ENCODE measurements at places on chromosomes 1 and 21. TPM values are rescaled to one million over a fixed set of nuclear protein-coding genes. Genes with fewer than 3 reads are reported as not detected.

Gene KRTAP7-1
- total RNA-seq: not detected

Gene RGS1
- 5.1 TPM for total RNA-seq

Gene CLCA1
- total RNA-seq: not detected

GRCh38 chr1:51607681-51608095, 9.2 kb upstream of the OSBPL9 start:
- H3K27me3 ChIP-seq: peaks cover 15% of the 10 kb centered on the region
- no peaks in the 10 kb centered on the region for H3K4me1 ChIP-seq
- no peak for DNase-seq
- H3K36me3 ChIP-seq: no peaks in the 10 kb centered on the region

DNA sequence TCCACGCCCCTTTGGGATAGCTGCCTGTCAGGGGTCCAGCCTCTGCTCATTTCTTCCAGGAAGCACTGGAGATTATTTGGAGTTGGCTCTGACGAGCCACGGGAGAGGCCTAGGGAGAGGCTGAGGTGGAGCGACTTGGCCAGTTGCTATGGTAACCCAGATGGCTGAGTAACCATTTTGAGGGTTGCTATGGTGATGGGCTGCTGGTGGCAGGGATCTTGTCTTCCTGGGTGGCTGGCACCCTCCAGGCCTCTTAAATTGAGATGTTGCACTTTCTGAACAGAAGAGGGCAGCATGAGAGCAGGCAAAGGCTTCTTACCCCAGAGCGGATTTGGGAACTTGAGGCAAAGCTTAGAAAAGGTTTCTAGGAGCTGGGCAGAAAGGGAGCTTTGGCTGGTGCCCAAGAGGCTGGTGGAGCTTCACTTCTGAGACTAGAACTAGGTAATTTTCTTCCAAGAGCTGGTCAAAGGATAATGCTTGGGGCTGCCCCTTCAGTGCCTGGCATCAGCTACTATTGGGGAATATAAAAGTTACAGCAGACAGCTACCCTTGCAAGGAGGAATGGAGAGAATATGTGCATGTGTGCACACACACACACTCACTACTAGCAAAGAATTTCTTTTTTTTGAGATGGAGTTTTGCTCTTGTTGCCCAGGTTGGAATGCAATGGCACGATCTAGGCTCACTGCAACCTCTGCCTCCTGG, 72.5 kb downstream of the NDUFS5 start:
- peak overlapping the region; percentile 31 for H3K27ac ChIP-seq
- no peaks in the 10 kb centered on the region for H3K27me3 ChIP-seq
- H3K4me3 ChIP-seq: no peak overlapping the region

GRCh38 chr1:106276871-106277270, 779.6 kb upstream of the PRMT6 start:
- no peak for DNase-seq
- no peaks in the 10 kb centered on the region for H3K36me3 ChIP-seq
- no peak overlapping the region for H3K27ac ChIP-seq
- no peaks in the 10 kb centered on the region for H3K27me3 ChIP-seq
- no peak overlapping the region for H3K4me3 ChIP-seq

DNA sequence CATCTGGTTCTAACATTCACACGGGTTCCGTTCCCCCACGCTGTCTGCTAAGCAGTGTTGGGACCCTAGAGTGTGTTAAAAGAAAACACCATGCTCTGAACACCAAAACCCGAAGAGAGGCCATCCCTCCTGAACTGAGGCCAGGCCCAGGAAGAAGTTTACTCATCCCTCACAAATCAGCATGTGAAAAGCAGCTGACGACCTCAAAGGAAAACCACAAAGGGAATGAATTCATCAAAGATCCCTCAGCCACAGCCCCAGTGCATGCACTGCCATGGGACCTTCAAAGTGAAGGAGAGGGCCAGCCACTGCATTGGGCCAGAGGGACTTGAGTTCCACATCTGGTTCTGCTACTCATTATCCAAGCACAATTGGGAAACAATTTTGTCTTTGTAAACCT, 7.0 kb upstream of the PSEN2 start:
- H3K27ac ChIP-seq: peak overlapping the region; percentile 43
- peak; percentile 64 for DNase-seq
- H3K4me1 ChIP-seq: peaks cover 12% of the 10 kb centered on the region

DNA sequence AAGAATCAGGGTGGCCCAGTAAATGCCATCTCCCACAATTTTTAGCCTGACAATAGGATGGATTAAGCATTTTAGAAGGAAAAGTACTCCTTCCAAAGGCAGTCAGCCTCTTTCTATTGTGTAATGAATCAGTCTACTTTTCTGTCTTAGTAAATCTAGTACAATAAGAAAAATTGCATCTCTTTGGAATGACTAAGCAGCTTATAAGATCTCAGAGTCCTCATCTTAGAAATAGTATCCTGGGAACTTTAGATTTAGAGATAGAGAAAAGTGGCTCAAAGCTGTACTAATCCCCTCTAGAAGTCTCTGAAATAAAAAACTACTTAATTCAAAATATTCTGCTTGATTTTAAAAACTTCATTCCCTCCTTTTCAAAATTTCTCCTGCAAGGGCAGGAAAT, 81.4 kb downstream of the SLC44A5 start:
- H3K36me3 ChIP-seq: no peaks in the 10 kb centered on the region
- no peak overlapping the region for H3K4me3 ChIP-seq
- H3K4me1 ChIP-seq: no peaks in the 10 kb centered on the region
- DNase-seq: no peak
